ENCODE measurements at places on chromosomes 13 and 19. TPM values are rescaled to one million over a fixed set of nuclear protein-coding genes. Genes with fewer than 3 reads are reported as not detected.

CKM gene
- total RNA-seq: not detected

DNA sequence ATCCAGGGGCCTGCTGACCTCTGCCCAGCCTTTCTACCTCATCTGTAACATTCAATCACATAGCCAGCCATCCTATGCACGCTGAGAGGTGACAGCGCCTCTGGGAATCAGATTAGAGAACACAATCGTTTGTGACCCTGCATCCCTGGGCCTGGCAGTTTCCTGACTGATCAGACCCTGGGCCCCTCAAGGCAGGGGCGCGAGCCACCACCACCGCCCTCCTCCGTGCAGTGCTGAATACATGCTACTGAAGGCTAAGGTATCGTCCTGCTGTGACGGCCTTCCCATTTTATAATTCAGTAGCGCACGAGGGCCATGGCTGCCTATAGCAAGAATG is 1.3 kb downstream of the TMTC4 start:
- no peak for DNase-seq

- peak; percentile 95 for DNase-seq
These were observed at the start of gene NDUFS7 for GRCh38 chr19:1383312-1384084. TSS of gene NDUFS7 (plus strand) at chr19:1383907. CDS start at chr19:1383927, 20 bp downstream.

- no peak for DNase-seq
These were observed 4.7 kb downstream of the EEF1AKMT1 start for GRCh38 chr13:20769091-20769490.

ZNF433 gene
- total RNA-seq: 2.3 TPM

MYO1F gene
- total RNA-seq: 54.1 TPM

DNA sequence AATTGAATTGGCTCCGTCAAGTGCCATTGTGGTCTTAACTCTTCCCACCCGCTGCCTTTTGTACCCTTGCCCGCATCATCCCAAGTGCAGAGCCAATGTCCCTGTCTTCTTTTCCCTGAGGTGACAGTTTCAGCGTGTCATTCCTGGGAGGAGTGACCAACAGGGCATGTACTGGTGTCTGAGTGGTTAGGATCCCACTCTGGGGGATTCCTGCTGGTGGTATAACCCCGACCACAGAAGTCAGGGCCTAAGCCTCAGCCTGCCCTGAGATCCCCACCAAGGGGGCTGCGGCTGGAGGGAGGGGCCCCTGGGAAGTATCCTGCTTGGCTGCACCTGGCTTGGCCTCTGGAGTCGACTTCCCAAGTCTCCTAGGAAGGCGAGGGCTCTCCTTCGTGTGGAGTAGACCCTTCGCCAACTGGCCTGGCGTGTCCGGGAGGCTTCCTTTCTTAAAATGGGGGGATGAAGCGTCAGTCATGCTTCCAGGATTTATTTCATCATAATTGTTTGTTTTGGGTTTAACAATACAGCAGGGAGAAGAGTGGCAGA is 40.6 kb downstream of the NFIX start:
- DNase-seq: no peak

CLIP3 gene
- 1.0 TPM for total RNA-seq

- no peak for DNase-seq
These were observed 718.0 kb downstream of the DACH1 start for GRCh38 chr13:71149046-71149445.

DNA sequence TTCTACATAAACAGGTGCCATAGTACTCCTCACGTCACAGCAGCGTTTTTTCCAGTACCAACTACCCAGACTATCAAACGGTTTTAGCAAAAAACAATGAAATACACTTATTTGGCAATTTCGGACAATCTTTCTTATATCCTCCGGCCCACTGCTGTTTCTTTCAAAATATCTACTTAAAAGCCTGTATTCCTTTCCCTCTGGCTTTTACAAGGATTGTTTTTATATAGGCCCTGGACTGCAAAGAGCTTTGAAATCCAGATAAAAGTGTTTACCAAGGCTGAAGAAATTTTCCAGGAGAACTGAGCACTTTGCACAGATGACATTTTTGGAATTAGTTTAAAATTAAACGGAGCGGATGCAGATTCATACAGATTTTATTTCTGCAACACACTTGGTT is 255.9 kb upstream of the STARD13 start:
- DNase-seq: no peak

TMEM145 gene
- 0.67 TPM for total RNA-seq

- DNase-seq: no peak
These were observed 16.0 kb downstream of the IRGC start for GRCh38 chr19:43731846-43732245.

DNA sequence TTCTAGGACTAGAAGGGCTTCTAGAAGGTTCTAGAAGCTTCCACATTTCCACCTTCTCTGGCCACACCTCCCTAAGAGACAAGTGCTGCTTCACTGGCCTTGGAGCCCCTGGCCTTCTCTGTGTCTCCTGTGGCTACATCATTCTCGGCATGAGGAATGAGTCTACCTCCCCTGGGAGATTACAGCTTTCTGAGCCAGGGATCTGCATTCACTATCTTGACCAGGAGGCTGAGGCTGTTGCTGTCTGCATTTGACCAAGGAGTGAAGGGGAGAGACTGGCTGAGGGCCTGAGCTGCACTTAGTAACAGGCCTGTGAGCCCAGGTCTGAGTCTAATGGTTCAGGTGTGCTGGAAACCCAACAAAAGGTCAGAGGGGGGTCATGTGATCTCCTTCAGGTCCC is 5.3 kb downstream of the CPAMD8 start:
- no peak for DNase-seq

DNA sequence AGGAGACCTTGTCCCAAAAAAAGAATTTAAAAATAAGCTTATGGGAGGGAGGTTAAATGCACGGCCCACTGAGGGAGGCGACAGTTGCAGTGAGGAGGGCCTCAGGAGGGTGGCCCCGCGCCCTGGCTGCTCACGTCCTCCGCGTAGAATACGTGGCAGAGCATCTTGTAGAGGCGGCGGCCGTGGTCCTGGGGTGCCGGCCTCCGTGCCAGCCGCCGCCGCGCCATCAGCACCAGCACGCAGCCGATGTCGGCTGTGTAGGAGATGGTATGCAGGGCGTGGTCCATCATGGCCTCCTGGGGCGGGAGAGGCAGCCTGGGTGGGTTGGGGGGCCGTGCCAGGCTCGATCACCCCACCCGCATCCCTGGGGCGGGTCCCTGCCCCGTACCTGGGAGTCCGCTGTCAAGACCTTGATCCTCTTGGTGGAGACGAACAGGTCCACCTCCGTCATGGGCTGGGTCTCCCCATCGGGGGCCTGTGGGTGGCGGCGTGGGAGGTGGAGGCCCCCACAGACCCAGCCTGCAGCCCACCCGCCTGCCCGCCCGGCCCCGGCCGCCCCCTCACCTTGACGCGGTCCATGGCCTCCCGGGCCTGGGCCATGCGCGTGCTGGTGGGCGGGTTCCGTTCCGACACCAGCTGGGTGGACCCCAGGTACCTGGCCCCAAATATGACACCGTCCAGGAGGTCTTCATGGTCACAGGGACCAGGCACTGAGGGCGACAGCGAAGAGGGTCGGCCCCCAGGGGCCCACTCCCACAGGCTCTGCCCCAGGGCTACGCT is 7.7 kb downstream of the APBA3 start:
- DNase-seq: no peak

PROZ gene
- not detected for total RNA-seq

KCNRG gene
- 0.31 TPM for total RNA-seq

- no peak for DNase-seq
These were observed 68.4 kb upstream of the ARHGEF7 start for GRCh38 chr13:111046590-111047141.

GRCh38 chr19:1259876-1260748 is 9.0 kb upstream of the CIRBP start:
- DNase-seq: peak; percentile 73

GRCh38 chr13:41956272-41956671 is 4.6 kb downstream of the VWA8 start:
- DNase-seq: no peak

DNA sequence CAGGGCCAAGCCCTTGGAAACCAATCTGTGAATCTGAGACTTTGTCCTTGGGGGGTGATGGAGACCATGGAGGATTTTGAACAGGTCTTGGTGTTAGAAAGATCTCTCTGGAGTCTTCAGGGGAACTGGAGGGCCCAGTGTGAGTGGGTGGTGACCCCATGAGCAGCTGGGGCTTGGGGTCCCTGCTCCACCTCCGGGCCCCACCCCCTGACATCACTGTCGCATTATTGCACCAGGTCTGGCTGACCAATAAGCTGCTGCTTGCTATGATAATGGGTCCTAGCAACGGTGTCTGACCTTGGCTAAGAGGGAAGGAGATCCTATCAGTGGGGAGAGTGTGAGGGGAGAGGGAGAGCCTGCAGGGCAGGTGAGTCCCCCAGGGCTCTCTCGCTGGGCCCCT is at the start of gene IRGC:
TSS of gene IRGC (plus strand) at position 301 of the 400 bp plus-strand sequence. CDS start 2,483 bp downstream, outside the sequence.
- DNase-seq: no peak

KCNN4 gene
- 118 TPM for total RNA-seq

FXYD3 gene
- total RNA-seq: not detected

DNA sequence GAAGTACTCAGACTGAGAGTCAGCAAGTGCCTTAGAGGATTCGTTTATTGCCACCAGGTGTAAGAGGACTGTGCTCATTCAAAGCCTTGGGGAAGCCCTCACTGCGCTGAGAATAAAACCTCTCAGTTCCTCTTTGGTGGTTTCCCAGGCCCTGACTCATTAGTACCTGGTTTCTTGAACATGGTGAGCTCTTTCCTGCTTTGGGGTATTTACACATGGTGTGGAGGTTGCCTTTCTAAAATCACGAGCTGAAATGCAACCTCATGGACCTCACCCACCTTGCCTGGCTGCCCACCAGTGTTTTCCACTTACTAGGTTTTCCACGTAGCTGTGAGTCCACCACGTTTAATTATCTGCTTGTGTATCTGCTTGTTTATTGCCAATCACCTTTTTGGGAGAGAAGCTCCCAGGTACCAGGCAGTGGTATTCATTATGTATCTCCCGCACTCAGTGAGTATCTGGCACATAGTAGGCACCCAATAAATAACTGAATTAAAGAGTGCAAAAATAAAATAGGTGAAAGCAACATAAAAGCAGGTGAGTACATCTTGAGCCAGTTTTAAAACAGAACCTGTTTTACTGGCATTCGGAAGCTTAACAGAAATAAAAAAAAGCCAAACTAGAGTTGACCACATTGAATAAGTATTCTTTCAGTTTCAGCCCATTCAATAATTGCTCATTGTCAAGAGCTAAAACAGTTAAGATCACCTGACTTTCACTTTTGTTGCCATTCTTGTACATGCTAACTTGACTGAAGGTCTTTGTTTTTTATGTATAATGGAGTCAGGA is 533.0 kb downstream of the MYO16 start:
- DNase-seq: peak; percentile 62

NDUFB7 gene
- 78.5 TPM for total RNA-seq

GRCh38 chr13:77459592-77459991 is 75.9 kb upstream of the SCEL start:
- no peak for DNase-seq

Data from activated T-cell treated with anti-CD3 and anti-CD28 coated beads, Interleukin-2, amount 50 U/mL, for 72 hours (primary cell).